A549 treated with Mapracorat at 1 μM for 4 hours (cell line): ENCODE measurements at places on chromosomes 2 and 18. TPM values are rescaled to one million over a fixed set of nuclear protein-coding genes. Genes with fewer than 3 reads are reported as not detected.

The CYS1 gene
- total RNA-seq = 1.1 to 2.0 TPM (median 1.5 TPM) in 5 replicates

The ASAP2 gene
- total RNA-seq = 34.9 to 48.5 TPM (median 45.5 TPM) in 5 replicates

The DYNAP gene
- not detected in 5 replicates for total RNA-seq

The MC4R gene
- not detected in 5 replicates for total RNA-seq

The HTR2B gene
- total RNA-seq = 0.09 TPM in 1 of 5 replicates, not detected in the others

The CDC42EP3 gene
- total RNA-seq = 74.8 to 81.9 TPM (median 77.0 TPM) in 5 replicates

The PMAIP1 gene
- 11.7 to 13.9 TPM (median 13.1 TPM) in 5 replicates for total RNA-seq

The LOXL3 gene
- 0.20 to 0.50 TPM (median 0.44 TPM) in 5 replicates for total RNA-seq

The GRB14 gene
- total RNA-seq = 3.9 to 6.1 TPM (median 5.2 TPM) in 5 replicates

The CSRNP3 gene
- total RNA-seq = not detected in 5 replicates

The RHOB gene
- 280 to 437 TPM (median 397 TPM) in 5 replicates for total RNA-seq

The STPG4 gene
- total RNA-seq = not detected in 5 replicates

The FLACC1 gene
- total RNA-seq = 0.13 to 0.14 TPM in 2 of 5 replicates, not detected in the others

The DTNB gene
- 6.8 to 11.4 TPM (median 10.2 TPM) in 5 replicates for total RNA-seq

The ACP1 gene
- 186 to 243 TPM (median 192 TPM) in 5 replicates for total RNA-seq

The GAREM1 gene
- 4.3 to 6.2 TPM (median 5.3 TPM) in 5 replicates for total RNA-seq

The NYAP2 gene
- 0.02 TPM in 1 of 5 replicates, not detected in the others for total RNA-seq

The RETSAT gene
- 51.9 to 58.7 TPM (median 54.9 TPM) in 5 replicates for total RNA-seq

The VWA3B gene
- 0.33 to 0.80 TPM (median 0.37 TPM) in 3 of 5 replicates, not detected in the others for total RNA-seq

The LINC00305 gene
- total RNA-seq = not detected in 5 replicates

The CYP27A1 gene
- total RNA-seq = 0.14 to 0.16 TPM (median 0.15 TPM) in 3 of 5 replicates, not detected in the others

The DIPK1C gene
- total RNA-seq = not detected in 5 replicates
